ENCODE measurements at places on chromosomes 13 and 19.

- DNase-seq = no peak
Measured at GRCh38 chr19:8392017-8392591, 1.9 kb downstream of the RAB11B start.

DNA sequence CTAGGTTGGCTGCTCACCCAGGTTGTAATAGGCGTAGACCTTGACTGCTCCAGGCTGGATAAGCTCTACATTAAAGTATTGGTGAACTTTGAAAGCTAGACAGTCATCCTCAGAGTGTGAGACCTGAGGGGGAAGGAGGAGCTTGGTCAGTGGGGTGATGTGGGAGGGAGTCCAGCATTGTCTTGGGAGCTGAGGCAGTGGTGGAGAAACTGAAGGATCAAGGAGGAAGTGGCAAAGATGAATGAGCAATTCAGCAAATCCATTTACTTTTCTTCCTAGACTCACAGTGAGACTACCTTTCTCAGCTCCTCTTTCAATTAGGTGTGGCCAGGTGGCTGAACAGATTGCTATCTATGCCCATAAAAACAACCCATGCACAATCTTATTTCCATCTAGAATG is 10.2 kb upstream of the TNFSF14 start:
- DNase-seq = no peak

DNA sequence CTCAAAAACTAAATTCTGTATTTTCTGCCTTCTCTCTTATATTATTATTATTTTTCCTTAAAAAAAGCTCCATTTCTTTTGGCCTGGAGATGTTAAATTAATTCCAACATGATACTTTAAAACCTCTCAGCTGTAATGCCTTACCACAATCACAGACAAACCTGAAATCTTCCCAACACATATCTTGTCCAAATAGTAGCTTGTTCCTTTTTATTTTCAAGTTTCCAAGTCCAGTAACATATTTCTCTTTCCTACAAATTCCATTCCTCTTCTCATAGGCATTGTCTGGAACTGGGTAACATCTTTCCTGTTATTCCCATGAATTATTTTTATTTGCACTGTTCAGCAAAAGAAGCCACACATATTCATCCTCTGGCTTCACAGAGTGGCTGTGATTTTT is 137.0 kb downstream of the SLITRK6 start:
- no peak for DNase-seq

- DNase-seq = no peak
Measured at GRCh38 chr13:99129951-99130350, 70.7 kb upstream of the UBAC2 start.

DNA sequence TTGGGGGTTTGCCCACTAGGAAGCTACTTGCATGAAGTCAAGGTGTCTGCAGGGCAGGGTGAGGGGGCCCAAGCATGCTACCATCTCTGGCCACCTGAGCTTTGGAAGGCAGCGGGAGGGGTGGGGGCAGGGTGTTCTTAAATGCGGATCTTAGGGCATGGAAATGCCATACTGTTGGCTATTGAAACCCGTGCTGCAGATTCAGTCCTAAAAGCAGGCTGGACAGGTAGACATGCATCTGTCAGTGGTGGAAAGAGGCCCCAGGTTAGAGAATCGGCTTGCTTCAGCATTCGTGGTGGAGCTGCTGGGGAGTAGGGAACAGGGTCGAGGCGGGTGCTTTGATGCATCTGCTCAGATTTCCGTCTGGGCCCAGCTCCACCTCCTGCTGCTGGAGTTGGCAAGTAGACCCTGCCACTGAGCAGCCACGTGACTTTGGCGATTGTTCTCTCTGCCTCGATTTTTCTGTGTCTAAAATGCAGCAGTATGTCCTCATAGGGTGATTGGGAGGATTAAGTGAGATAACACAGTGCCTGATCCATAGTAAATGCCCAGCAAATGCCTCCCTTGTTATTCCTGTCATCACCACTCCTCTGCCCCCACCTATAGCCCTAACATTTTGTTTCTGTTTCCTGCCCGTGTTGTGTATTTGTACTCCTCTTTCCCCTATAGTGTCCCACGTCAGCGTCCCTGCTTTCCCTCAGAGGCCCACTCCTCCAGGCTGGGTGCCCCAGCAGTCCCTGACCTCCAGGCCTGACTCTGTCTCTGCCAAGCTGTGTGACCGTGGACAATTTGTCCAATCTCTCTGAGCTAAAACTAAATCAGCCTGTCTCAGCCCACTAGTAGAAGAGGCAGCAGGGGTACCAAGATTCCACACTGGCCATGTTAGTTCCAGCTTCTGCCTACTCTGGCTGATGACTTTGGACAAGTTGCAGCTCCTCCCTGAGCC is 5.8 kb downstream of the PPP1R37 start:
- DNase-seq = no peak

- no peak for DNase-seq
Measured at GRCh38 chr19:1169411-1169791, 4.7 kb downstream of the SBNO2 start.

DNA sequence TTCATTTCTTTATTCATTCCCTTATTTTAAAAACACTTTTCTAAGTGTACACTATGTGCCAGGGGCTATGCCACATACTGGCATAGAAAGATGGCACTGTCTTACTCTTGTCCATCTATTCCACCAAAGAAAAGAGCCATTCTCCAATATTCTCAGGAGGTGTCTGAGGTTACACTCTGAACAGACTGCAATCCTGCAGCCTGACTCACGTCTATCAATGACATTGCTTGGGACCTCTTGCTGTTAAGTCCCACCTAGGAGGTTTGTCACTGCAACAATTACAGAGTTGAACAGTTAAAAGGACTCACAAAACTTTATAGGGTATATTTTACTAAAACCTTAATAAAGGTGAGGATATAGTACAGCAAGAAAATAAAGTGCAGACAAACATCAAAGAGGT is 512.9 kb upstream of the HTR2A start:
- no peak for DNase-seq

All from AG09309 (cell line).